Omental fat pad (tissue), 4 donors: ENCODE measurements at places on chromosomes 11 and 22. TPM values are rescaled to one million over a fixed set of nuclear protein-coding genes. Genes with fewer than 3 reads are reported as not detected.

DNA sequence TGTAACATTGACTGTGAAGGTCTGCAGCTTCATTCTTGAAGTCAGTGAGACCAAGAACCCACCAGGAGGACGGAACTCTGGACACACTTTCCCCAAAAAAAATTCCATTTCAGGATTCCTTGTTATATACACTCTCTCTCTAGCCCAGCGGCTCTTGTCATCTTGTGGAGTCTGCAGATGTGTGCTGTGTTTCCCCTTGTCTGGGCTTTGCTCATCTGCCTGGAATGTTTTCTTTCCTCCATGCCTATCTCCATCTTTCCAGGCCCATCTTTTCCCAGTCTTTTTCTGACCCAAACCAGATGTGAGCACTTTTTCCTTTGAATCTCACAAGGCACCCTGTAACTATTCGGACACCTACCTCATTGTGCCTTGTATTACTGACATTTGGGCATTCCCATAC, 5.1 kb upstream of the DRG1 start:
- no peak for DNase-seq

- no peak for DNase-seq
Measured at GRCh38 chr22:27925331-27925730, 6.3 kb upstream of the PITPNB start.

- no peak for DNase-seq
Measured at GRCh38 chr22:30673136-30673535, 5.5 kb upstream of the DUSP18 start.

- DNase-seq, result no peak
Measured at GRCh38 chr22:46848197-46848596, 85.7 kb downstream of the TBC1D22A start.

GRCh38 chr22:43152357-43153071, 1.2 kb downstream of the TSPO start:
- peak; percentile 50 for DNase-seq

The TIGD3 gene
- 2.0 TPM for total RNA-seq

DNA sequence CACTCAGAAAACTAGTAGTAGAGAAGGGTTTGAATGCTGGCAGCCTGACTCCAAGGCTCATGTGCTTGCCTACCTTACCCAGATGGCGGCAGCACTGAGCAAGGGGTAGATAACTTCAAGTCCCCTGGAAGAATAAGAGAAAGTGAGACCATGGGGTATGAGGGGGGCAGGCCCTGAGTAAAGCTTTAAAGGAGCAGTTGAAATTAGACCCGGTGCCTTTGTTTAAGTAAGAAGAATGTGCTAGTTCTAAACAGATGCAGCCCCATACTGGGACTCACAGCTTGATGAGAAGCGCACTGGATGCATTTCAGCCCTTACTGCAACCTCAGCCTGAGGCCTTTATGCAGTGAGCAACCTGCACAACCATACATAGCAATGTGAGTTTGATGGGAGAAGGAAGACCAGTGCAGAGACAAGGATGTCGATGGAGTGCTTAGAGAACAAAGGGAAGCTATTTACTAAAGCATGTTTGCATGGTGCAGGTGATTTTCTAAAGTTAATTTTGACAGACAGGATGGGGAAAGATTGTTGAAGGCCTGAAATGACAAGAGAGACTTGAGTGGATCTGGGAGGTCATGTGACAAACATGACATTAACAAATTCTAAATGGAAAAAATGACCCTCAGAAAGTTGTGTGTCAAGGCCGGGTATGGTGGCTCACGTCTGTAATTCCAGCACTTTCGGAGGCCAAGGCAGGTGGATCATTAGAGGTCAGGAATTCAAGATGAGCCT, 27.1 kb upstream of the TMA7B start:
- DNase-seq, result no peak

- DNase-seq, result no peak
Measured at GRCh38 chr11:34840736-34841386, 75.3 kb downstream of the APIP start.

The CNIH2 gene
- not detected for total RNA-seq

The TCN1 gene
- not detected for total RNA-seq

The OR1S1 gene
- not detected for total RNA-seq

DNA sequence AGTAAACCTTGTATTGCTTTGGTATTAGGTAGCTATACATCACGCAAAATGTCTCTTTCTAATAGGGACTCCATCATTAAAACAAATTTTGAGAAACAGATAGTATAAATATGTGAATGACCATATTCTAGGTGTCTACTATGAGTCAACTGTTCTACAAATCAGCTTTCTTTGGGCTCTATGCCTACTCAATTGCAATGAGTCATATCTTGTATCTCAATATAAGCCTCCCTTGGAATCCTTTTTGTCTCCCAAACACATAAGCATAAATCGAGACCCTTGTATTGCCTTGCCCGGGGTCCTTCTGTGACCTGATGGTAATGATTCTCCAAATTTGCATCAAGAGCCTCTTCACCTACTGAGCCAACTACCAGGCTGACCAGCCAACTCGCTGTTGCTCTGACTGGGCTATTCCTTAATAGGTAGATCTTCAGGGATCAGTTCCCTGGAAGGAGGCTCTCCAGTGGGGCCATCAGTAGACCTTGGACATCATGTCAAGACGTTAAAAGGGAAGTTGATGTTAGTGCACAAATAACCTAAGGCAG, 22.2 kb downstream of the BLID start:
- no peak for DNase-seq

- DNase-seq, result no peak
Measured at GRCh38 chr11:15613251-15613650, 498.5 kb downstream of the INSC start.

DNA sequence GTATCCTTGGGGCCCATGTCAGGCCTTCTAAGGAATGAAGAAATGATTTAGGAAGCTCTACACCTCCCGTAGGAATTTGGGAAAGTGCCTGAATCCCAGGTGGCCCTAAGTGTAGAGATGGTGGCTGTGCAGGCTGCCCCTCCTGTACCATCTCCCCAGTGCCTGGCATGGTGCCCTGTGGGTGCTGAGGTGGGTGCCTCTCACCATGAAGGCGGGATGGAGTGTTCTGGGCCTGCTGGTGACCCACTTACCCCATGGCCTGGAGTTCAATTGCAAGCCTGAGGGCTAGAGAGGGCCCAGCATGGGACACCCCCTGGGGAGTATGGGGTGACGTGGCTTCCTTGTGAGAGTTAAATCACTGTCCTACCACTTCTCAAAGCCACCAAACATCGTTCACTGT, 19.8 kb downstream of the SAMM50 start:
- no peak for DNase-seq

The LYVE1 gene
- total RNA-seq, result 359 TPM

The FAM76B gene
- 28.9 TPM for total RNA-seq

- DNase-seq, result no peak
Measured at GRCh38 chr11:9030601-9031000, 26.8 kb upstream of the NRIP3 start.

GRCh38 chr11:87325490-87325872, 287.7 kb downstream of the TMEM135 start:
- no peak for DNase-seq

DNA sequence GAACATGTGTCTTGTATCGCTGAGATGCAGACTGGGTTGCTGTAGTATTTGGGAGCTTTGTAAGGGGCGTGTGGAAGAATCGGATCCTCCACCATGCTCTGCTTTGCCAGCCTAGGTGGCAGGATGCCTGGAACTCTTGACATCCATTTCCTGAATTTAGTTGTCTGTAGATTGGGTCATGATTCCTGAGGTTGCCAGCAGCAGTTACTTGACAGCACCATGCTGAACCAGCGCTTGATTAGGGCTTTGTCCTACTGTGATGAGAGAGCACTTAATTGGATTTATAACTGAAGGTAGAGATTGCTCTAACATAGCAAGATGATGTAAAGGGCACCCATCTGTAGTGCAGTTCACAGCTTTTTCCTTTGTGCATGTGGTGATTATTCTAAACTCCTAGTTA, 75.6 kb upstream of the HORMAD2 start:
- no peak for DNase-seq

- DNase-seq, result no peak
Measured at GRCh38 chr11:33214187-33214586, 43.0 kb upstream of the HIPK3 start.

- no peak for DNase-seq
Measured at GRCh38 chr22:42367980-42368378, 64.2 kb downstream of the NFAM1 start.

DNA sequence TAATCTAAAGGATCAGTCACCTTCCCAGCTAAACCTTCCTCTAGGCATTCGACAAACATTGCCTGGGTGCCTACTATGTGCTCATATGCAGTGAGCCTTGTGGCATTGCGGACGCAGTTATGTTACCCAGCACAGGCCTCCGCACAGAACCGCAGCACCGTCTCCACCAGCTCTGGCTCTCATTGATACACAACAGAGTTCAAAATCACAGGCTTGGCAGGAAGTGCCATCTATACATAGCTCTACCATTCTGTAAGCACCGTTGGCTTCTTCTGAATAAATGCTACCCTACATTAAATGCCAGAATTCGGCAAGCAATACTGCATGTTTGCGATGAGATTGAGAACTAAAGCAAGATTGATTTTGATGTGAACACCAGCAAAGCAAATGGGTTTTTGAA, 31.0 kb downstream of the DSCAML1 start:
- no peak for DNase-seq

The RBMXL2 gene
- total RNA-seq, result not detected

DNA sequence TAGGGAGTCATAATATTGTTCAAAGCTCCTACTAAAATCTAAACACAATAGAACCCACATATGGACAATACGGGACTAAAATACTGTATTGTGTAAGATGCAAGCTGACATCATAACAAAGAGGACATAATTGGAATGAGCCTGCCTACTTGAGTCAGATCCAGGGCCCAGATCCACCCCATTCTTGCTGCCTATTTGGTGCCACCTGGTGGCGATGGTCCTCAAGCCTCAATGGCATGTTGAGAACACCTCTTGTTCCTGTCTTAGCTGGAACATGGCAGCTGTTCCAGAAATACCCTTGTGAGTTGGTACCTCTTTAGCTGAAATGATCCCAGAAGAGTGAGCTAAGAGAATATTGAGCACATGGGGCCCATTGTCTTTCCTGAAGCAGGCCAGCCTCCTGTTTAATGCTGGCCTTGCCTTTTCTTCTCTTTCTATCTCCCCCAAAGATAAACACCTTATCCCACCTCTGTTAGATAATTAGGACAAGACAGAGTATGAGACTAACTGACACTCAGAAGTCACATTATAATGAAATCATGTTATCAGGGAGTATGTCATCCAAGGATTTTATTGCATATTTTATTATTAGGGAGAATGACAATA, 680.9 kb upstream of the ANO5 start:
- DNase-seq, result peak; percentile 30

DNA sequence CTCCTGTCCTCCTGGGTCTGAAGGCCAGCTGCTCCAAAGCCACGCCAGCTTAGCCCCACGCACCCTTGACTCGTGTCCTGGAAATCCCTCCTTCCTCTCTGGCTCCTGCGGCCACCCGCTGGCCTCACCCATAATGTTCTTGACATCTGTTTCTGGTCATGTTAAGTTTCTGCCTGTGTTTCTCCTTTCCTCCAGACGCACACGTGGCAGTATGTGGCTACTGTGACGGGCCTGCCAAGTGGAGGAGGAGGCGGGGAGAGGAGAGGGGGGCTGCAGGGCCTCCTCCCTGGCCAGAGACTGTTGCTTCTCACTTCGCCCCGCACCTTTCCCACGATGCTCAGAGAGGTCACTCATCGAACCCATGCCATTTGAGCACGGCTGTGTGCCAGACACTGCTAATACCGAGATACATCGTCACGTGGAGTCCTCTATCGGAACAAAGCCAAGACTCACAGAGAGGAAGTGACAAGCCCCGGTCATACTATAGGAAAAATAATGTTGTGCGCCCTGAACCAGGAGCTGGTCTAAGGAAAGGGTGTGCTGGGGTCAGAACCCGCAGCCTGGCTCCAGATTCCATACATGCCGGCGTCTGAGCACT, 11.5 kb downstream of the C1QTNF6 start:
- DNase-seq, result peak; percentile 22
